ENCODE measurements at places on chromosomes 1 and 21.
A peak's percentile ranks its signal among the peaks of the same experiment; 100 is the strongest.

GRCh38 chr1:159932296-159933285 is 7.3 kb upstream of the TAGLN2 start:
- DNase-seq, result no peak

DNA sequence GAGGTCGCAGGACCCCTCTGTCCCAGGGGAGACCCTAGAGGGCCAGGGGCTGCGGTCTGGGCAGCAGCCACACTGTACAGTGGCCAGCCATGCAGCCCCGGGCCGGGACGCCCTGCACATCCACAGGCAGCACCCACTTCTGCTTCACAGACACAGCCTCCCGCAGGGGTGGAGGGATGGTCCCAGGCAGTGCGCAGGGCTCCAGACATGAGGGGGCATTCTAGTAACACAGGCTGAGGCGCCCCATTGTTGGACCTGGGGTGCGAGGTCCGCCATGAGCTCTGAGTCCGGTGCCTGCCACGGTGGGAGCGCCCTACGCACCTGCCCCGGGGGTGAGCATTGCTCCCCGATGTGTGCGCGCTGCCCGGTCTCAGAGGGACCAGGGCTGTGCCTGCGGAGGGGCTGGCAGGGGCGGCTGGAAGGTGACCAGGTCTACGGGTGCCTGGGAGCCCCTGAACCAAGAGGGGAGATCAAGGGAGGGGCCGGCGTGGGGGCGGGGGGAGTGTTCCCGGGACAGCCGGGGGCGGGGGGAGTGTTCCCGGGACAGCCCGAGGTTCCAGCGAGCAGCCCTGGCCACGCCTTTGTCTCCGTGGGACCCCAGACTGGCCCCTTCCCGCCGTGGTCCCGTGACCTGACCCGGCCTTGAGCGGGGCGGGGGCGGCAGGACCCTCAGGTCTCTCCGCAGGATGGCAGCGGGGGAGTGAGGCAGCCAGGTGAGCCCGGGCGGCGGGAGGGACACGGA is 4.5 kb downstream of the MMEL1 start:
- no peak for DNase-seq

DNA sequence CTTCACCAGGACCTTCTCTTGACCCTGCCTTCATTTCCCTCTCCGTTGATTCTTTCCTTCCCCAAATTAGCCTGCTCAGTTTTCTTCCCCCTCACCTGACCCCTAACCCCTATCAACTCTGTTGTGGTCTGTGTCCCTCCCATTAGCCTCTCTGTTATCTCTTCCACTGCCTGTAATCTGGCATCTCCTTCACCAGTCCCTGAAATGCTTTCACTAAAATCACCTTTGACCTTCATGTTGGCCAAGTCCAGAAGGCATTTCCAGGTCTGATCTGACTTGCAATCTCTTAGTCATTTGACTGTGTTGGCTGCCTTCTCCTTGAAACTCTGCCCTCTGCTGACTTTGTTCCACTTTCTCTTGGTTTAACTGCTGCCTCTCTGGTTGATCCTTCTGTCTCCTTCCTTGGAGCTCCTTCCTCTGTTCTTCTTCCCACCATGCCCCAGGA is 28.2 kb downstream of the ATP8B2 start:
- peak; percentile 19 for DNase-seq

- no peak for DNase-seq
Observed at GRCh38 chr1:19949016-19949415, 25.6 kb upstream of the PLA2G2E start.

GRCh38 chr21:44271558-44272283 is 10.0 kb upstream of the DNMT3L start:
- no peak for DNase-seq
